ENCODE measurements at places on chromosomes 7 and 10. TPM values are rescaled to one million over a fixed set of nuclear protein-coding genes. Genes with fewer than 3 reads are reported as not detected.

- DNase-seq: no peak
Measured at GRCh38 chr10:103731609-103732270, 123.6 kb downstream of the SH3PXD2A start.

GOLGA7B gene
- 0.06 TPM for polyA plus RNA-seq

- DNase-seq: no peak
Measured at GRCh38 chr7:124089621-124090020, 56.8 kb upstream of the TMEM229A start.

GRCh38 chr10:86785037-86785436, 28.6 kb downstream of the BMPR1A start:
- DNase-seq: no peak

SRRM3 gene
- 0.63 TPM for polyA plus RNA-seq

RSU1 gene
- polyA plus RNA-seq: 93.8 TPM

GRCh38 chr10:17648243-17649035, 4.5 kb downstream of the STAM start:
- no peak for DNase-seq

RASA4B gene
- 20.7 TPM for polyA plus RNA-seq

GRCh38 chr10:30928742-30929141, 102.9 kb downstream of the ZNF438 start:
- DNase-seq: no peak

DNA sequence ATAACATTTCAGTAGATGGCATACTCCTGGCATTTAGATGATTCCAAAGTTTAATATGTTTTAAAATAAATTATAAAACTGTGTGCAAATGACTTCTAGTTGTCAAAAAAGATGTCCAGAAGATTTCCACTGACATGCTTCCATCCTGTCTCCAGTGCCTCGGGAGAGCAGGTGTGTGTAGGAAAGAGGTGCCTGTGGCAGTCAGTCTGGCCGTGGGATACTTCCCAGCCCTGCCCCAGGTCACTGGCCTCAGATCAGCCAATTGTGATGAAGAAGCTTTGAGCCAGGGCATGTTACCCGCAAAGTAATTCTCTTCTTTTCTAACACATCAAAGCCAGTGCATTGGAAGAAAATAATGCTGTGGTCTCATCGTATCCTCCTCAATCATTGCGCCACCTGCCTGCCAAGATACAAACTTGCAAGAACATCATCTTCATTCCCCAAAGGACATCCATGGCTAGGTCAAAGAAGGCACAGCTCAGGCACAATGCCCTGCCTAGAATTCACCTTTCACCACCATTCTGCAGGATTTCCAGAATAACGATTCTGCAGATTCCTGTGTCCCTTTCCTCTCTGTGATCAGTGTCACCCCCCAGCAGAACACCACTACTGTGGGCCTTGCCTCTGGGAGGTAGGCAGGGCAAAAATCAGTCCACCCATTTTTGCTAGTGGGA, 6.3 kb upstream of the KCNMA1 start:
- no peak for DNase-seq

DNA sequence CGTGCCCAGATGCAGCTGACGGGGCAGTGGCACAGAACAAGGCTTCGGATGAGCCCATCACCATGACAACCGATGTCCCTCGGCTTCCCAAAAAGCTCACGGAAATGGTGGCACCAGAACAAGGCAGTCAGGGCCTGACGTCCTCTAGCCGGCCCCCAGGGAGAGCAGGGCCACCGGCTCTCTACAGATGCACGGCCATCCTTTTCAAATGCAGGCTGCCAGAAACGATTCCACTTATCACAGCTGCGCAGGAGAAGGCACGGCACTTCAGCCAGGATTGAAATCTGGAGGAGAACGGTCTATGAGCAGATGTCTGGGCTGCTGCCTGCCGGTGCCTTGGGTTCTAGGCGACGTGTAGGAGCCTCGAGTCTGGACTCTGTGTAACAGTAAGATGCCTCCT, 223.8 kb downstream of the ZMYND11 start:
- no peak for DNase-seq

SPDYE6 gene
- 5.3 TPM for polyA plus RNA-seq

GRCh38 chr7:64371116-64371515, 57.4 kb downstream of the ZNF736 start:
- no peak for DNase-seq

DNA sequence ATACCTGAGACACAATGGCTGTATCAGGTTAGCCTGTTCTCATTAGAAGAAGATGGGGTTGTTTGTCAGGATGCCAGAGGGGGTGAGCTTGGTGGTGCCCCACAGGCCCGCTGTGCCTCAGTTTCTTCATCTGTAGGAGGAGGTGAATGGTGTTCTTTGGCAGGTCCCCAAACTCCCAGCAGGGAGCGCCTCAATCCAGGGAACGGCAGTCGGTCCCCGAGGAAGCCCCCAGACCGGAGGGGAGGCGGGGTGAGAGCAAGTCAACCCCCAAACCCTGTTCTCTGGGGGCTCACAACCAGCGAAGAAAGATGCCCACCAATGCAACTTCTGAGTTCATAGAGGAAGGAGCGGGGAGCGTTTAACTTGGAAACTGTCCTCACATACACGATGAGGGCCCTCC, 16.0 kb downstream of the C10orf105 start:
- no peak for DNase-seq

GRCh38 chr7:16261654-16262053, 159.7 kb downstream of the CRPPA start:
- DNase-seq: no peak

- no peak for DNase-seq
Measured at GRCh38 chr7:151705636-151706276, 171.2 kb downstream of the PRKAG2 start.

SLC13A1 gene
- polyA plus RNA-seq: not detected

UNCX gene
- not detected for polyA plus RNA-seq

GRCh38 chr7:45585628-45586027, 11.5 kb downstream of the ADCY1 start:
- no peak for DNase-seq

- DNase-seq: no peak
Measured at GRCh38 chr7:94044806-94045205, 40.7 kb upstream of the BET1 start.

GCK gene
- 5.0 TPM for polyA plus RNA-seq

DNA sequence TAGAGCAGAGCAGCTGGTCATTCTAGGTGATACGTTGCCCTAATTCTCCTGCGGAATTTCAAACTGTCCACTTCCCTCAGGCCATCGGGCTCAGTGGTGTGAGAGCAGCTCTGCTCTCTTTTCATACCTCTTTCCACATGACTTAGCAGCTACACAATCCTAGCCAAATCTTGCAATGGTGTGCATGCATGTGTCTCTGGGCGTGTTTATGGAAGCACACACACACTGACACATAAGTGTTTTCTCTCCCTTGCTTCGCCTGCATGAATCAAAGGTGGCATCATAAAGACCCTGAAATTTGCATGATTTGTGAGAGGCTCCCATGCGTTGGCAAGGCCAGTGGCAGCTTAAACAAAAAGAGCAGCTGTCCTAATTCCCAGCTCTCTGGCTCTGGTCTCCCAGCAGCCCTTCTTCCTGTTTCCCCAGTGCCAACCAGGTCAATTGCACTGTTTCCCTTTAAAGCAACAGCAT, 1189.5 kb downstream of the GATA3 start:
- no peak for DNase-seq

DNA sequence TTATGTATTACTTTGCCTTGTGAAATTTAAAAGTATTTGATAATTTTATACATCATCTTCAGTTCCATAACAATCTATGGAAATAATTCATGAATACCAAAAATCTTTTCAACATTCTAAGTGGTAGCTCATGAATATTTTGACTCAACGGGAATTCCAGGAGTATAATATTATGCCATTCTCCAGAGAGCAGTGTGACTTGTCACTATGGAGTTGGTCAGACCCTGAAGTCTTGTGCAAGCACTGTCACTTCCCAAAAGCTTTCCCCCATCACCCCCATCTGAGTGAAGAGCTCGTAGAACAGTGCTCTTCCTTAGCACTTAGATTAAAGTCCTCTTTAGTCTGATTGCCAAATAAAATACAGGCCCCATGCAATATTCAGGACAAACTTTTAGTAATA, 29.4 kb upstream of the CCNJ start:
- no peak for DNase-seq

PON1 gene
- polyA plus RNA-seq: 0.47 TPM

LRRC61 gene
- 6.8 TPM for polyA plus RNA-seq
